ENCODE measurements at places on chromosomes 1 and 21.

DNA sequence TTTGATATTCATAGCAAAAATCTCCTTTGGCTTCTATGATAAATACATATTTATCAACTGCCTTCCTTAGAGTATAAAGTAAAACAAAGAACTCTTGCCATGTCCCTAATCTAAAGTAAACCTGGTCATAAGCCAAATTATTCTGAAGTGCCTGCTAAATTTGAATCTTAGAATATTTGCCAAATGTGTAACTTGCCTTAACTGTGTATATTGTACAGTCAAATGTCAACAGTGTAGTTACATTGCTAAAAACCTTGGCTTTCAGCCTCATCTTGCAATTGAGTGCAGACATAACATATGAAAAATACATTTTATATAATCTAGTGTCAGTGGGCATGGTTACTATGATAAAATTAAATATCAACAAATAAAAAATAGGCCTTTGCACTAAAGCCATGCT, 583.4 kb upstream of the ADAMTS5 start:
- no peak for DNase-seq

GRCh38 chr1:29124366-29125236, 898 bp upstream of the TMEM200B start:
- peak; percentile 51 for DNase-seq

- no peak for DNase-seq
These were observed 58.7 kb downstream of the XCL2 start for GRCh38 chr1:168485048-168485447.

GRCh38 chr1:34582356-34582755, 172.5 kb upstream of the GJB5 start:
- no peak for DNase-seq

GRCh38 chr21:44932408-44933181, 7.2 kb upstream of the SLX9 start:
- peak; percentile 47 for DNase-seq

GRCh38 chr1:192630521-192631287, 5.2 kb upstream of the RGS13 start:
- DNase-seq, result no peak

DNA sequence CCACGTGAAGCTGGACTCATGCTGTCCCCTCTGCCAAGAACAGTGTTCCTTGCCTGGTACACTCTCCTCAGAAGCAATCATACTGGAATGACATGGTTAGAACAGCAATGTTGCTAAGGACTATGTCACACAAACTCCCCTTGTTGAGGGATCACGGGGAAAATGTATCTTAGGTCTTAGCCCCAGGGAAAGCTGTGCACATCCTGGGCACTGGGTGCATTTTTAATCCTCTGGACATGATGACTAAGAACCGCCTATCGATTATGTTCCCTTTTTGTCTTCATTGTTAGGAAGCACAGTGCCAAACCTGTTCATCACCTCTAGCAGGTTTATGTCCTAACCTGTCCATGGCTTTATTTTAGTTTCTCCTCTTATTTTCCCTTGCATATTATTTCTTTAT, 115.1 kb downstream of the HIVEP3 start:
- DNase-seq, result no peak

- DNase-seq, result no peak
These were observed 2.0 kb downstream of the SRARP start for GRCh38 chr1:16006010-16006409.

GRCh38 chr1:204408074-204408507, 3.5 kb downstream of the PPP1R15B start:
- no peak for DNase-seq

DNA sequence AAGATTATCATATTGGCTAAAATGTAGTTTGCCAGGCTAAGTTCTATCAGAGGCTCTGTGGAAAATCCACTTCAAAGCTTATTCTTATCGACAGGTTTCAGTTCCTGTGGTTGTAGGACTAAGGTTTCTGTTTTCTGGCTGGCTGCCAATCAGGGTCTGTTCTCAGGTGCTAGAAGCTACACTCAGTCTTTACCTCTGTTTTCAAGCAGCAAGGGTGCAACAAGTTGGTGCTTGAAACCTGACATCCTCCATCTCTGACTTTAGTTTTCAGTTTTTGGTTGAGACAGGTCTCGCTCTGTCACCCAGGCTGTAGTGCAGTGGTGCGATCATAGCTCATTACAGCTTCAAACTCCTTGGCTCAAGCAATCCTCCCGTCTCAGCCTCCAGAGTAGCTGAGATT, 15.3 kb upstream of the TMCO2 start:
- DNase-seq, result no peak

DNA sequence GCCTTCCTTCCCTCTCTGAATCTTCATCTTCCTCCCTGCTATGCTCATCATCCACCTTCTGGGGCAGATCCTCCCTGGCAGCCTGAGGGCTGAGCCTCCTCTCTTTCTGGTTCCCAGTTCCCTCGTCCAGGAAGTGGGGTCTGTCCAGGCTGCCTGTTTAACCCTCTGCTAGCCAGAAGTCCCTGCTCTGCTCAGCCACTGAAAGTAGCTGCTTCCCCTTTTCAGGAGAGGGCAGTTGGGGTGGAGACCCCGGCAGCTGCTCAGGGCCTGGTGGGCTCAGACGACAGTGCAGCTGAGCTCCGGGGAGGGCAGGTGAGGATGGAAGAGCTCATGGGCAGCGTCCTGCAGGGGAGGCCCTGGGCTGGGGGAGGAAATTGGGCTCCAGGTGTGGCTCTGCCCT, 43.1 kb upstream of the ETV3 start:
- DNase-seq, result no peak

DNA sequence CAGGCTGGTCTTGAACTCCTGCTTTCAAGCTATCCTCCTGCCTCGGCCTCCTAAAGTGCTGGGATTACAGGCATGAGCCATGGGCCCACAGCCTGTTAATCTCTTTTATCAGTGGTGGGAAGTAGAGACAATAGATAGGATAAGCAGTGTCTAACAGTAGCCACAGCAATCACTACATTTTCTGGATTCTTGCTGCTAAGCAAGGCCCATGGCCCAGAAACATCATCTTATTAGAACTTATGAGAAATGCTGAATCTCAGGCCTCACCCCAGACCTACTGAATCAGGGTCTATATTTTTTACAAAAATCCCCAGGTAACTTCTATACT, 29.7 kb downstream of the IGFN1 start:
- no peak for DNase-seq

GRCh38 chr1:77468949-77469710, 187.3 kb downstream of the AK5 start:
- DNase-seq, result no peak

GRCh38 chr21:42233067-42233961, 14.4 kb downstream of the ABCG1 start:
- DNase-seq, result peak; percentile 62

DNA sequence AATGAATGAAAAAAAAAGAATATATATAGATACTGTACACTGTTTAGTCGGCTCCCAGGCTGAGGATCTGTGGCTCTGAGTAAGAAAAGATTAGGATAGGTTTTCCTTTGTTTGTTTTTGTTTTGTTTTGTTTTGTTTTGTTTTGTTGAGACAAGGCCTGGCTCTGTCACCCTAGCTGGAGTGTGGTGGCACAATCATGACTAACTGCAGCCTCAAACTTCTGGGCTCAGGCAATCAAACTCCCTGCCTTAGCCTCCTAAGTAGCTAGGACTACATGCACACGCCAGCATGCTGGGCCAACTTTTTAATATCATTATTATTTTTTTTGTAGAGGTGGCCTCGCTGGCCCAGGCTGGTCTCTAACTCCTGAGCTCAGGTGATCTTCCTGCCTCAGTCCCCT, 87.9 kb upstream of the PTBP2 start:
- DNase-seq, result no peak

- no peak for DNase-seq
These were observed 26.8 kb downstream of the LAMC2 start for GRCh38 chr1:183212870-183213269.

GRCh38 chr21:26637201-26637745, 64.2 kb upstream of the CYYR1 start:
- no peak for DNase-seq

GRCh38 chr1:32438136-32438535, 26.7 kb upstream of the ZBTB8B start:
- no peak for DNase-seq

DNA sequence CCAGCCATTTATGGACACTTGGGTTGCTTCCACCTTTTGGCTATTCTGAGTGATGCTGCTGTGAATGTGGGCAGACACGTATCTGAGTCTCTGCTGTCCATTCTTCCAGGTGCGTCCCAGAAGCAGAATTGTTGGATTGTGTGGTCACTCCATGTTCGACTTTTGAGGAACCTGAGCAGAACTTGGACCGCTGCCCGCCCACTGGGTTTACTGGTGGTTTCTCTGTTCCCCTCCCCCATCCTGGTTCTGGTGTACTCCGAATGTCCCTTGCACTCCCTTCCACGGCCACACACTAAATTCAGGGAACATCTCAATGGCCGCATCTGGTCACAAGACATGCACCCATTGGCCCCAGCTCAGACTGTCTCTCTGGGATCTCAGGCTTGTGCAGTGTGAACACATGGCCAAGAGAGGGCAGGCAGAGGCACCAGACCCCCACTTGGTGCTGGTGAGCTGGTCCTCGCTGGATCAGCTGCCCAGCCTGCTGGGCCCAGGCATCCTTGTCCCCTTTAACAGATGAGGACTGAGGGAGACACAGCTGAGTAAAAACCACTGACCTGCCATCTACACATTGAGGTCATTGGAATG, 565.1 kb downstream of the NPHP4 start:
- no peak for DNase-seq

GRCh38 chr1:119873135-119874015, 22.9 kb downstream of the ADAM30 start:
- no peak for DNase-seq

DNA sequence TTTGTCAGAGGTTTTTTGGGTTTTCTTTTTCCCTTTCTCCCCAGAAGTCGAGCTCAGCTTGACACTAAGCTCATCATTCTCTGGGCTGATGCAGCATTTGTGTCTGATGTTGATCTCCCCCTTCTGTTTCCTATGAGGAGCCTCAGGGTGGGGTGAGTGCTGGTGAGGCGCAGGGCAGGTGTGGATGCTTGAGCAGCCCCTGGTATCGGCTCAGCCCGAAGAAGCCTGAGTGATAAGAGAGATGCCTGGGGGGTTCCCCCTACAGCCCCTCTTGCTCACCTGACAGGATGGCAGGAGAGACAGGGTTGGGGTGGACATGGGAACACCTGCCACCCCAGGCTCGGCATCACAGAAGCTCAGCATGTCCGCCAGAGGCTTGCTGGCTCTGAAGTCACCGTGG, 239.0 kb downstream of the RHOU start:
- no peak for DNase-seq

GRCh38 chr1:31765041-31765467, 914 bp upstream of the ADGRB2 start:
- no peak for DNase-seq
